ENCODE measurements at places on chromosomes 13 and 19.

GRCh38 chr13:52711286-52711685 is 28.3 kb downstream of the CNMD start:
- no peak for DNase-seq

GRCh38 chr13:99288089-99288488 is 19.1 kb downstream of the GPR183 start:
- no peak for DNase-seq

- no peak for DNase-seq
Observed at GRCh38 chr19:3649888-3650287, 23.3 kb upstream of the CACTIN start.

GRCh38 chr19:17348700-17349099 is 11.3 kb downstream of the GTPBP3 start:
- no peak for DNase-seq

DNA sequence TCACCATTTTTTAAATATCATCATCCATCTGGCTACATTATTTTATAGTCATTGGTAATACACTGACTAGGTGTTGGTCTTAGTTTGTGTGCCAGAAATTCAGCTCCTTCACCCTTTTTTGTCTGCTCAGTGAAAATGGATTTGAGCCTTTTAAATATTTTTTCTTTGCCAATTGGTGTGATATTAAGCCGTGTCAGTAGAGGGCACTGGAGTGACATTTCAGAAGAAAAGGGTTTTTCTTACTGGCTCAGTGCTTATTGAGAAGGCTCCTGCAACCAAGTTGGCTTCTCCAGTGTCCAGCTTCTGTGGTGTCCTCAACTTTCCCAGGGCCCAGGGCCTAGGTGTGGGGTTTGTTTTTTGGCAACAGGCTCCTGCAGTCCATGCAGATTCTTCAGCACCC is 546.6 kb downstream of the DACH1 start:
- DNase-seq: no peak

DNA sequence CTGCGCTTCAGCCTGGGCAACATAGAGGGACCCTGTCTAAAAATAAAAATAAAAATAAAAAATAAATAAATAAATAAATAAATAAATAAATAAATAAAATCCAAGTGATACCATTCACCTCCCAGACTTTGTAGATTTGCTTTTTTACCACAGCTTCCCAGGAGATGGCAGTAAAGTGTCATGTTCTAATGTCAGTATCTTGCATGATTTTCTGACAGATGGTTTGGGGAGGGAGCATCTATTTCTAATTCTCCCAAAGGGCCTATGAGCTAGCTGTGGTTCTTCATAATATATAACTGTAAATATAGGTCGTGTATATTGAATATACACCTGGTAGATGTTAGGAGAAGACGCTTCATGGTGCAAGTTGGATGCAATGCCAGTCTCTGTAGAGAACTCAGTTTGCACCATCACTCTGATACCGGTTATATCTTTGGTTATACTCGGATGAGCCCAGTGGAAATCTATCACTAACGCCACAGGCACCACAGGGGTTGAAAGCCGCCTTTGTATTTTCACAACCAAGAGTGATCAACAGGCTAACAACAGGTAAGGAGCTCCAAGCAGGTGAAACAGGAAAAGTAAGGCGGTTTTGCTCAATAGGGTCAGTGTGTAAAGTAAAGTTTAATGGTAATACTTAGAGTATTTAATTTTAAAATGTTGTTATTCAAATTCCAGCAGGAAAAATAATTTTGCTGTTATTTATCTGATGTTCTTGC is 13.9 kb downstream of the APLP1 start:
- DNase-seq: no peak

DNA sequence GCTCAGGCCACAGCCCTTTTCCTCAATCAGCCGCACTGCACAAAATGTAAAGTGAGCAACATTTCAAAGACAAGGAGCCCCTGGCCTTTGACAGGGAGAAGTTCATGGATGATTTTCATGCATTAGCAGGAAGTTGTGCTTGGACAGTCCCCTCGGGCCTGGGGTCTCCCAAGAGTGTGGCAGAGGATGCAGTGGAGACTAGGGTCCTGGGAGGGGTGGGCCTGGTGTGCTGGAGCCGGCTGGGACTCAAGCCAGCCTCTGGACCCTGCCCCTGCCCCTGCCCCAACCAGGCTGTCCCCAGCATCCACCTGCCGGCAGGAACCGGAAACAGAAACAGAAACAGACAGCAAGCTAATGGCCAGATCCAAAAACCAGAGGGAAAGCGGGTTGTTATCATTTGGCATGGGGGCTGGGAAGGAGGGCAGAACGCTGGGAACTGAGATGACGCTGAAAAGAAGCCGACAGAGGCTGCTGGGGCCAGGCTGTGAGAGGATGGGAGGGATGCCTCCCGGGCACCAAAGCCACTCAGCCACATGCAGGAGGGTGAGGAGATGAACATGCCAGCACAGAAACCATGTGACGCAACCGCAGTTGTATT is 2.3 kb downstream of the GAS6 start:
- no peak for DNase-seq

DNA sequence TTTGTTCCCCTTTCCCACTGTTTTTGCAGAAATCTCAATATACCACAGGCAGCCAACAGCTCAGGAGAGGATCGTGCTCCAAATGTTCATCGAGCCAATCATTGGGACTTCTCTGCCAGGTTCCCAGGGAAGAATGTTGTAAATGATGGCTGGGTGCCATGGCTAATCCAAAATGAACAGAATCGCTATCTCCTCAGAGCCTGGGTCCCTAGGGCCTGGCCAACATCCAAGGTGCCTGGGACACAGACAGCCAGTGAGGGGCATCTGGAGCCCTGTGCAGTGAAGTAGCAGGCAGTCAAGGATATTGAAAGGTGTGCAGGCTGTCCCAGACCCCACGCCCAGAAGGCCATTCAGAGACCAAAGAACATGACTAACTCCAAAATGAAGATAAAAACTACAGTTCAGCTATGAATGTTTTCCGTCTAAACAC is 37.8 kb downstream of the BRD4 start:
- DNase-seq: no peak

GRCh38 chr19:15014579-15014978 is 34.7 kb upstream of the CASP14 start:
- no peak for DNase-seq

- DNase-seq: no peak
Observed at GRCh38 chr13:88000787-88001186, 329.6 kb downstream of the SLITRK5 start.

DNA sequence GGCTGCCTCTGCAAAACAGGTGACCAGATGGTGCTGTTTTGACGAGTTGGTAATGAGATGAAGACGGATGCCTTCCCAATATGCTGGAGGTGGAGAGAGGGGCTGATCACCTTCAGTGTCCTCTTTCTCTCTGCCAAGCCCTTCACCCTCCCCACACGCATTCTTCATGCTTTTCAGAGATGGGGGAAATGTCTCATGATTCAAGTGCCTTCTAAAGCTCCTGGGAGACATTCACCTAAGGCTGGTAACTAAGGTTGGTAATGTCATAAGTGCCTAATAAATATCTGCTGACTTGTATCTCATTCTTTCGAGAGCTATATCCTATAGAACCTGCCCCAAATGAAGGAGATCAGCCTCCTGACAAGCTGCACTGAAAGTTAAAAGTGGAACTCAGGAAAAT is 86.2 kb upstream of the MBNL2 start:
- DNase-seq: no peak

- no peak for DNase-seq
Observed at GRCh38 chr19:33428627-33429125, 55.2 kb downstream of the CEBPG start.

GRCh38 chr13:47326061-47326460 is 429.2 kb upstream of the HTR2A start:
- DNase-seq: no peak

DNA sequence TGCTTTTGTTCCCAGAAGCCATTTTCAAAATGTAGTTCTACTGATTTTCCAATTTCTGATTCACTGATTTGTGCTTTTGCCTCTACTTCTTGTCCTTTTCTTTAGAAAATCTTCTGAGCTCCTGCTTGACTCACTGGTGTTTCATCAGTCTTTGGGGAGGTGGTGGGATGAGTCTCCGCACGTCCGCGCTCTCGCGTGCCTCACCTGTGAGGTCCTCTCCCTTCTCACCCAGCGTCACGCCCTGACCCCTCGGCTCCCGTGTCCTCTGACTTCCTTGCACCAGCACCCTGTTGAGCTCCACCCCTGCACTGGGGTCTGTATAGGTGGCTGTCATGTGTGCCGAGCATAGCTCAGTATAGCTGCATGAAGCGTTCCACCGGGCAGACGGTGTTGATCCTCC is 52.7 kb upstream of the MCF2L start:
- no peak for DNase-seq

GRCh38 chr19:33459222-33460090 is 62.1 kb downstream of the PEPD start:
- no peak for DNase-seq

DNA sequence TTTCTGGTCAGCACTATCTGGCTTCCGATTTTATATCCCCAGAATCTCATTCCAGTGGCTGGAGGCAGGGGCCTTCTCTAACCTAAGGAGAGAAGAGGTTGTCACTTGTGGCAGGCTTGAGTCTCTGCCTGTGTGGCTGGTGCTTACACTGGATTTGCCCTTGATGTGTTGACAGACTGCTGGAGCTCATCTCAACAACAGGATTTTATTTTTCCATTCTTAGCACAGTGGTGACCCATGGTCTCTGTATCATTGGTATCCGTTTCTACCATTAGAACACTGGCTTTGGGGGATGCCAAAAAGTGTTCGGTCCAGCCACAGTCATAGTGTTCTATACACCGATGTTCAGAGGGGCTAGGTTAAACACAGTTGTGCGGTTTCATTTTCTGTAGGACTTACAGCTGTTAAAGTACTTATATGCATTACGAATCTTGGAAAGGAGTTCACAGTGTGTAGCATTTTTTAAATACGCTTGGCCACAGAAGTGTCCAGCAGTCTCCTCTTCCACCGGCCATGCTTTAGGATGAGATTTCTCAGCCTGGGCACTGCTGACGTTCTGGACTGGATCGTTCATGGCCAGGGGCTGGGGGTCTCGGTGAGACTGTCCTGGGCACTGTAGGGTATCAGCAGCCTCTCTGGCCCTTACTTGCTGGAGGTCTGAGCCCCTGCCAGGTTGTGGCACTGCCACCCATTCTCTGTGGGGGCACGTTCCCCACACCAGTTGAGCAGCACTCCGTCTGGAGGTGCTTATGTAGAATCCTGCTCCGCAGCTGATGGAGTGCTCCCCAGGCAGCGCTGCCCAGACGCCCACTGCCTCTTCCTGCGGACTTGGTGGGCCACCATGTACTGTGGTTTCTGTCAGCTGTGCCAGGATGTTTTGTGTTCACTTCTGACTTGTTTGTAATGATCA is 41.4 kb upstream of the TEX29 start:
- DNase-seq: no peak

- no peak for DNase-seq
Observed at GRCh38 chr19:10748927-10749434, 31.1 kb downstream of the DNM2 start.

DNA sequence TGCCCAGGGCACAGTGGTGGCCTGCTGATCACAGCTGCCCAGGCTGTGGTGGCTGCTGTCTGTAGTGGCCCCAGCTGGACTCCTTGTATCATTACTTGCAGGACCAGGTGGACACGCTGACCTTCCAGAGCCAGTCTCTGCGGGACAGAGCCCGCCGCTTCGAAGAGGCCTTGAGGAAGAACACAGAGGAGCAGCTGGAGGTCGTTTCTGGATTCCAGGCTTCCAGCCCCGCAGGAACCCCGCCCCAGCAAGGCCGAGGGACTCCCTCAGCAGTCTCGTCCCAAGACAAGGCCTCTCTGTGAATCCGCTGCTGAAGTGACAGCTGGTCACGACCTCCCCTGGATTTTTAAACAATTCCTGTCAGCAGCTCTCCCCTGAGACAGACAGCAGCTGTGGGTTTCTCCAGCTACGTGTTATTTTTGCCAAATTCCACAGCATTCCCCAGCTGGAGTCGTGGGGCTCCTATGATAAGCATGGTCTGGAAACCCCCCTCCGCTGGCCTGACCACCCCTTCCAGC is 98.3 kb downstream of the SLC7A1 start:
- no peak for DNase-seq

DNA sequence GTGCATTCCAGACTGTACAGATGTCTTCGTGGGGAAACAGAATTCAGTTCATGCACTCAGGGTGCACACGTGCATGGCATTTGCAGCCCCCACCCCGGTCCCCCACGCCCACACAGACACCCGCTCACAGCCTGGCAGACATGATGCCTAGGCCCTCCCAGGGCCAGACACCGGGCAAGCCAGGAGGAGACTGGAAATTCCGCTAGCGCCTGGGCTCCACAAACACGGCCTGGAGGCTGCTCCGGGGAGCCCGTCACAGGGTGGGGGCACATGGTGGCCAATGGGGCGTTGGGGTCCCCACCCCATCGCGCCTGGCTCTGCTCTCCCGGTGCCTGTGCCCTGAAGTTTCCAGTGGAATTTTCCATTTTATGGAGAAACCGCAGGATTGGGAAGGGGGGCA is 3.6 kb downstream of the CILP2 start:
- no peak for DNase-seq

DNA sequence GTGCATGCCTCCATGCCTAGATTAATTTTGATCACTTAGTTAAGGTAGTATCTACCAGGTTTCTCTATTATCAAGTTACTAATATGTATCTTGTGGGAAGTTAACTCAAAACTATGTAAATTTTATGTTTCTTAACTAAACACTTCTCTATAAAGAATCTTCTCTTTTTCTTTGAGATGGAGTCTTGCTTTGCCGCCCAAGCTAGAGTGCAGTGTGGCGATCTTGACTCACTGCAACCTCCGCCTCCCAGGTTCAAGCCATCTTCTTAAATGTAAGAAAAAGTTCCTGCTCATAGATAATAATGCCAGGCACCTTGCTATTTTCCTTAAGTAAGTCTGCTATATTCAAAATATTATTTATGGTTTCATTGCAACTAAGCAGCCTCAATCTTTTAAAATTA is 58.4 kb downstream of the ELF1 start:
- DNase-seq: no peak

DNA sequence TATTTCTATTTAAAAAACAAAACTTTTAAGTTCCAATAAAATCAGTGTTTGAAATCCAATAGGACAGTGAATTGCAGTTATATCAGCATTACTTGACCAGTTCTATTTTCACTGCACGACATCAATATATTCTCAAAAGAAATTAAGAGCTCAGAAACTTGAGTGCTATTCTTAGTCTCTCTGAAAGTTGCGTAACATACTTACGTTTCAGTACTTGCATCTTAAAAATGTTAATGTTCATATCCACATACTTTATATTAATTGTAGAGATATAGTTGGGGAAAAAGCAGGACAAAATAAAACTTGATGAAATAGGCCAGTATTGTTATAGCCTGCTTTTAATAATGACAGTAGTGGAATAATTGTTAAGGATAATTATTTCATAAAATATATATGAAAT is 720.5 kb upstream of the PCDH9 start:
- no peak for DNase-seq

GRCh38 chr13:105346141-105346775 is 1189.2 kb downstream of the EFNB2 start:
- no peak for DNase-seq

DNA sequence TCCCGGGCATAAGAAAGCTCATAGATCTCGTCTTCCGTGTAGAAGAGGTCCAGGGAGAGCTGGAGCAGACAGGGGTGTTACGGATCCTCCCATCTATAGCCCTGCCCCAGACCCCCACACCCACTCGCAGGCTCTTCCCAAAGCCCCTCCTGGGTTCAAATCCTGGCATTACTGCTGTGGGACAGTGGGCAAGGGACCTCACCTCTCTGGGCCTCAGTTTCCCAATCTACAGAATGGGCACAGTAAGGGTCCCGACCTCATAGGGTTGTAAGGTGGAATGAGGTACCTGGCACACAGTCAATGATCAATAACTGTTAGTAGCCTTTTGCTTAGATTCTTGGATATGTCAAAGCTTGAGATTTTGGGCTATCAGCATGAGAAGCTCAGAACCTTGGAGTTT is 10.5 kb downstream of the FAM98C start:
- DNase-seq: no peak
